Esophagus squamous epithelium (tissue), 5 donors: ENCODE measurements at places on chromosomes 12 and 14.

DNA sequence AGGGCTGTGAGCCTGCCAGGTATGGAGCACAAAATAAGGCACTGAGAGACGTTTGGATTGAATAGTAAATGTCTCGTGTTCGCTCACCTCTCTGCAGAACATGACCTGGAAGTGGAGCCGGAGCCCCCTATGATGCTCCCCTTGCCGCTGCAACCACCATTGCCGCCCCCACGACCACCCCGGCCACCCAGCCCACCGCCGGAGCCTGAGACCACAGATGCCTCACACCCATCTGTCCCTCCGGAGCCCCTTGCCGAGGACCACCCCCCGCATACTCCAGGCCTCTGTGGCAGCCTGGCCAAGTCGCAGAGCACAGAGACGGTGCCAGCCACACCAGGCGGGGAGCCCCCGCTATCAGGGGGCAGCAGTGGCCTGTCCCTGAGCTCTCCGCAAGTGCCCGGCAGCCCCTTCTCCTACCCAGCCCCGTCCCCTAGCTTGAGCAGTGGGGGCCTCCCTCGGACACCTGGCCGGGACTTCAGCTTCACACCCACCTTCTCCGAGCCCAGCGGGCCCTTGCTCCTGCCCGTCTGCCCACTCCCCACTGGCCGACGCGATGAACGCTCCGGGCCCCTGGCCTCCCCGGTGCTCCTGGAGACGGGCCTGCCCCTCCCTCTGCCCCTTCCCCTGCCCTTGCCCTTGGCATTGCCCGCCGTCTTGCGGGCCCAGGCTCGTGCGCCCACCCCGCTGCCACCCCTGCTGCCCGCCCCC, 18.7 kb downstream of the SETD1B start:
- no peak for DNase-seq

DNA sequence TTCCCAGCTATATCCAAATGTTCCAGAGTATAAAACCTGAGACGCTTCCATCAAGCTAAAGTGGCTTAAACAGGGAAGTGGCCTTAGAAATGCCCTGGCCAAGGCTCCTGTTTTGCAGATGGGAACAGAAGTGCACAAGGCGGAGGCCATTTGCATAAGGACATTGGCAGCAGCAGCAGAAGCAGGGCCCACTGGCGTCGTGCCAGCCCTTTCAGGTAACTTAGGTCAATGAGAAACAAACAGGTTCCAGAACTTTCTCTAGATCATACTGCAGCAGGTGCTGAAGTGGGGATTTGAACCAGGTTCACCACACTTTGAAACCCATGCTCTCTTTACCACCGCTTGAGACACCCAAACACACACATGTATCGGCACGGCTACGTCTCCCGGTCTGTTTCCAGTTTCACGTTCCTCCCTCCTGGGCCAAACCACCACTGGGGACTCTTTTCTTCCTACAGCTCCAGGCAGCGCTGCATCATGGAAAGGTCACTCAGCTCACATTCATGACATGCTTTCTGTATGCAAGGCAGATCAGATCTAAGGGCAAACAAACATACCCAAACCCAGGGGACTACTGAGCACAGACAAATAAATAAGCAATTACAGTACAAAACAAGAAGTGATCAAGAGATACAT, 46.0 kb upstream of the PLEKHG6 start:
- DNase-seq: no peak

GRCh38 chr14:52013984-52014600, 24.7 kb downstream of the RTRAF start:
- no peak for DNase-seq

- no peak for DNase-seq
These were observed 118.9 kb downstream of the VEZT start for GRCh38 chr12:95336387-95337067.

GRCh38 chr14:52360831-52361230, 46.7 kb downstream of the PTGER2 start:
- no peak for DNase-seq

- no peak for DNase-seq
These were observed 75.0 kb downstream of the DIP2B start for GRCh38 chr12:50579757-50580267.

GRCh38 chr12:45670346-45671065, 59.0 kb upstream of the ARID2 start:
- no peak for DNase-seq

- no peak for DNase-seq
These were observed 306.2 kb upstream of the DIO3 start for GRCh38 chr14:101254805-101255764.

DNA sequence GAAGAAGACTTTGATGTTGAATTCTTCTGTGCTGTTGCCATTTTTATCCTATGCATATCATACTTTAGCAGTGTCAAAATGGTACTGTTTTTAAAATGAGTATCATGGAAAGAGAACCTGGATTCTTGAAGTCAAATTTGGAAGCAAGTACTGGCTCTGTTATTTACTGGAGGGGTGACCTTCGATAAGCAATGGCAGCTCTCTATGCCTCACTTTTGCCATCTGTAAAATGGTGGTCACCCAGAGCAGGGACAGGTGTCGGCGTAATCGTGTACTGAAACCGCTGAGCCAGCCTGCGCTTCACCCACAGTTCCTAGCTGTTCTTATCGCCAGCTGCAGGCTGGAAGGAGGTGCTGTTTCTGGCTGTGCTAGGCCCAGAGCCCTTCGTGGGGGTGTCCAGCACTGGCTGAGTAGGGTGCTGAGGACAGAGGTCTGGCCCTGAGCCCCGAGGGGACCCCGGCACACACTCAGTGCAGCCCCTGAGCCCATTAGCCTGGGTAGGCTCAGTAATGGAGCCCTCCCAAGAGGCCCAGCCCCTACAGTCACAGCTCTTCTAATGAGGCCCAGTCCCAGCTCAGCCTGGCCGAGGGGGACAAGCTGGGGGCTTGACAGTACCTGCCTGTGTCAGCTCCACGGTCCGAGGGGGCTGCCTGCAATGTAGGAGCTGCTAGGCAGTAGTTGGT, 183.5 kb downstream of the PHETA1 start:
- no peak for DNase-seq

DNA sequence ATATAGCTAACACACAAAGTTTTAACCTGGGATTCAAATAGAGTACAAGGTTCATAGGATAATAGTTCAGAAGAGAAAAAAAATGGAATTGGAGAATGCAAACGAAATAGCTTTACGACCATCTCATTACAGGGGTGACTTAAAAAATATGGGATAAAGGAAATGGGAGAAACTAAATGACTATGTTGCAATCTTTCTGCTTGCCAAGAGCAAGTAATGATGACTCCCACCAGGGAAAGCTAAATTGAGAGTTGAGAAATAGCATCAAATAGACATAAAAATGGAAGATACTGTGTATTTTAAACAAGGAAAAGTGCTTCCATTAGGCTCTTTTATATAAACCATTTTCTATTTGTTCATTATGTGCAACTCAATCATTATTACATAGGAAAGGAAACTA, 155.7 kb upstream of the ATXN7L3B start:
- no peak for DNase-seq

DNA sequence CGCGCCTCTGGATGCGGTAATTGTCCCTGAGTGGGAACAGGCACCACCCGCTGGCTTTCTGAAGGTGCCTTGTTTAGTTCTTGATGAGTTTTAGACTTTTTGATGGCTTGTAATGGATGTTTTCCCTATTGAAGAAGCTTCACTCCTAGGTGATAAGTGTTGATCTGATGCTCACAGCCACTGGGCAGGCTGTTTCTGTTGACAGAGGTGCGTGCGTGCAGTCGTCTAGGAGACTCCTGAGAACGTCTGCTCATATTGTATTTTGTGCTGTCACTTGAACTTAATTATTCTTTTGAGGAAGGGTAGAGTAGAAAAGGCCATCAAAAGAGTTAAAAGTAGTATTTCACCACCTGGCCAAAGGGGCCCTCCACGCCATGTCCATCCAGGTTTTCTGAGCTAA, 70.5 kb downstream of the EP400 start:
- DNase-seq: no peak

DNA sequence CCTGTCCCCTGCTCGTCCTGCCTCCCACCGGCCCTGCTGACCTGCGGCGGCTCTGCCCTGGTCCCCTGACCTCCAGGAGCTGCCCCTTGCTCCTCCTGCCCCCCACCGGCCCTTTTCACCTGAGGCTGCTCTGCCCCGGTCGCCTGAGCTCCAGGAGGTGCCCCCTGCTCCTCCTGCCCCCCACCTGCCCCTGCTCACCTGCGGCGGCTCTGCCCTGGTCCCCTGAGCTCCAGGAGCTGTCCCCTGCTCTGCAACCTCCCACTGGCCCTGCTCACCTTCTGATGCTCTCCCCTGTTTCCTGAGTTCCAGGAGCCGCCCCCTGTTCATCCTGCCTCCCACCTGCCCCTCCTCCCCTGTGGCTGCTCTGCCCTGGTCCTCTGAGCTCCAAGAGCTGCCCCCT, 101.3 kb downstream of the TMEM121 start:
- no peak for DNase-seq

- no peak for DNase-seq
These were observed 52.6 kb downstream of the RIMBP2 start for GRCh38 chr12:130663514-130663913.

- DNase-seq: no peak
These were observed 48.4 kb downstream of the ESRRB start for GRCh38 chr14:76424359-76424758.

DNA sequence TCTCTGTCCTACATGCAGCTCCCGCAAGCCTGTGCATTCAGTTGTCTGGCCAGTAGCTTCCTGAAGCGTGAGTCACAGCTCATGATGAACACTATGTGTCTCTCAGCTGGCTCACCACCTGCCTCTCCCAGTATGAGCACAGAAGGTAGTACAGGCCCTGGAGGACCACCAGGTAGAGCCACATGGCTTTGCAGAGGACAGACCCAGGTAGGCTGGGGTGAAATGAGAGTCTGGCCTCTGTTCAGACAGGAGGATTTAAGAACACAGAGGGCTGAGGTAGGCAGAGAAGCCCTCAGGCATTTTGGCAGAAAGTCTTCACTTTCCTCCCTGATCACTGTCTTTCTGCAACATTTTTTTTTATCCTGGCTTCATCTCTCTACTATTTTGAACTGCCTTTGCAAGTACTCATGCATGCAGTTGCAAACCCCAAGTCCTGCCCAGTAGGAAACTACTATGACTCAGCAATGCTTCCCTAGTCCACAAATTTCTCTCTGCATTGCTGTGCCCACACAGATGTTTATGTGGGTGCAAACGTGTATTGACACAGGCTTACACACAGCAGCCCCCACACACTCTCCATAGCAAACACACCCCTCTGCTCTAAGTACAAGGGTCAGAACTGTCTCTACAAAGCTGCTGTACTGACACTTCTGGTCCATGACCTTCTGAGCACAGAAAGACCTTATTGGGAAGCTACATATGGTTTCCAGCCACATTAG, 7.2 kb upstream of the SDR9C7 start:
- DNase-seq: no peak

- no peak for DNase-seq
These were observed 102.6 kb upstream of the PRB2 start for GRCh38 chr12:11497995-11498394.

DNA sequence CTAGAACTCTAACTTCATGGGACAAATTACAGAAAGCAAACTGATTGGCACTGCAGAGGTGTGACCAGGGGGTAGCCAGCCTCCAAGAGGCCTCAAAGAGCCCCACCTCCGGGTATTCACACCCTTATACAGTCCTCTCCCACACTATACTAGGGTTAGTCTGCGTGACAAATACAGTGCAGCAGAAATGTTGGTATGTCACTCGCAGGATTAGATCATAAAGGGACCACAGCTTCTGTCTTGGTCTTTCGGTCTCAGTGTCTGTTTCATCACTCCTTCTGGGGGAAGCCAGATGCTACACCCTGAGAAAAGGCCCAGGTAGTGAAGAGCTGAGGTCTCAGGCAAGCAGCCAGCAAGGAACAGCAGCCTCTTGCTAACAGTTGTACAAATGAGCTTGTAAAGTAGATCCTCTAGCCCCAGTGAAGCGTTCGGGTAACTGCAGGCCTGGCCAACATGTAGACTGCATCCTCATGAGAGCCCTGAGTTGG, 68.9 kb upstream of the SAV1 start:
- DNase-seq: no peak

GRCh38 chr14:81485372-81485771, 48.3 kb downstream of the SEL1L start:
- no peak for DNase-seq

DNA sequence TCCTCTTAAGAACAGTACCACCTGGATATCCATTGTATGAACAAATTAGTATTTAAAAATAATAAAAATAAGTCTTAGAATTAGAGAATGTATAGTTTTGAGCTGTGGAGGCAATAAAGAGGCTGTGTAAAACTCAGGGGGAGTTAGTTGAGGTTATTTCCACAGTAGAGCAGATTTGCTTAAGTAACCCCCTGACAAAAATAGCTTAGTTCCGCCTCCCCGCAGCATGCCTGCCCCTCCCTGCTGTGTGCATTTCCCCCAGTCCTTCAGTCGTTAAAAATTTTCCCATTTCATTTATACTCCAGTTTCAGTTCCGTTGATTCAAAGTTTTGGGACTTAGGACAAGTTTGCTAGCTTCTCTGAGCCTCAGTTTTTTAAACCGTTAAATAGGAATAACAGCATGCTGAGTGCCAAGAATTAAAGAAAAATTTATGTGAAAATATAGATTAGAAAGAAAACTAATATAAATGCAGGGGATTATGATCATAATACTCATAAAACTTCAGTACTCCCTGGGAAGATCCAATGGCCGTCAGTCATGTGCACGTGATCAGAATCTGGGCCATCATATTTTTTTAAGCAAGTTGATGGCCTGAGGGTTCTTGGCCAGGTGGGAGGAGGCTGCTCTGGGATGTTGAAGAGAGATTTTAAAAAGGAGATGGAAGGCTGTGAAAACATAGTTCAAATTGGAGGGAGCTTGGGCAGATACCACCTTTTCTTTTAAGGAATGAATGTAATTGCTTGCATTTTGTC, 14.5 kb upstream of the SLC38A2 start:
- no peak for DNase-seq

DNA sequence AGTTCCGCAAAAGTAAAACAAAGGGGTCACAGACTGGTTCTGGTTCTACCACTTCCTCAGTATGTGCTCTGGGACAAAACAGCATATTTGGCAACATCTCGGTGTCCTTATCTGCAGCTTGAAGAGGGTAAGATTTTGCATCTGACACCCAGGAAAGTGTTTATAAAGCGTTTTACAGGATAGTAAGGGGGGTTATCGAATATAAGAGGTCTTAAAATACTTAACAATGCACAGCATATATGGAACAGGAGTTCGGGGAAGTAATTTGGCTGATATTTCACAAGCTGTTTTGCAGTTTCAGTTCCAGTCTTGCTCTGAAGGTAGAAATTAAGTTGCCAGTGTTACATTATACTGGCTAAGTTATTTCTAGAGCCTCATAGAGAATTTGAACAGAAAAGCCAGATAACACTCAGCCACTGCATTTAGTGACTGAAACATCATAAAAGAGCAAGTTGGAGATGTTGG, 904 bp upstream of the MAP4K5 start:
- no peak for DNase-seq

GRCh38 chr14:61322011-61322798, 826 bp downstream of the PRKCH start:
- no peak for DNase-seq
